Activated T-helper 1 cell treated with anti-CD3 and anti-CD28 coated beads, Interleukin-12 subunit alpha, Interleukin-12 subunit beta, Interleukin-2, Interleukin-4 antibody, amounts not matched to agents 30 ng/mL and 10 ng/mL and 1 ng/mL, durations not matched to agents 14 hours and 24 hours and 36 hours (primary cell): ENCODE measurements at places on chromosomes 5 and 9. TPM values are rescaled to one million over a fixed set of nuclear protein-coding genes. Genes with fewer than 3 reads are reported as not detected.

GRCh38 chr5:16809010-16809394 lies 127.1 kb downstream of the MYO10 start:
- no peak for DNase-seq

DNA sequence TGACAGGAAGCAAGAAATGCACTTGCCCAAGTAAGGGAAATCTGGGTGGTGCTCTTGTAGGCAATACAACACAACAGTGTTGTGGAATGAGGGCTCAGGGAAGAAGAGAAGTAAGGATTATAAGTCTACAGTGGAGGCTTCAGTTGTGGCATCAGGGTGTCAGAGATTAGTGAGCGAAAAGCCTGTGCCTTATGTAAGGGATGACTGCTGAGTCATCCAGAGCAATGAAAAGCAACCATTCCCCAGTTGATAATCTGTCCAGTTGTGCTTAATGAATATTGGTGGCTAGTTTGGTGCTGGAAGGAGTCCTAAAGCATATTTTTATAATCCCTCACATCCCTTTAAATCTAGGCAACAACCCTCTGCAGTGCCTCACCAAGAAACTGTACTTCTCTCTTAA lies 42.0 kb downstream of the FBXO38 start:
- no peak for DNase-seq

- DNase-seq, result no peak
Measured at GRCh38 chr5:31995006-31995405, 179.1 kb downstream of the GOLPH3 start.

DNA sequence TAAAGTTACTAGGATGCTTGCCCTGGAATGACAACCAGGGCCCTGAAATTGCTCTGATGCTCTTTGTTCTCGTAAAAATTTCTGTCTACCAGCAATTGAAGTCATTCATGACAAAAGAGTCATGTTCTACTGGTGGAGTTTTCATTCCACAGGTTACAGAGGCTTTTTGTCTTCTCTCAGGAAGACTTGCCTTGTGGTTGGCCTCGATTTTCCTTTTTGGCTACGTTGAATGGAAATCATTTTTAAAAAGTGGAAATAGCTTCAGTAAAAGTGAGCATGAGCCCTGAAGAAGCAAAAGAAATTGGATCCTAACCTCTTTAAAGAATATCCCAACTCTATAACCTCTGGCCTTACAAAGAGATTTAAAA lies 255.2 kb downstream of the AOPEP start:
- DNase-seq, result no peak

DNA sequence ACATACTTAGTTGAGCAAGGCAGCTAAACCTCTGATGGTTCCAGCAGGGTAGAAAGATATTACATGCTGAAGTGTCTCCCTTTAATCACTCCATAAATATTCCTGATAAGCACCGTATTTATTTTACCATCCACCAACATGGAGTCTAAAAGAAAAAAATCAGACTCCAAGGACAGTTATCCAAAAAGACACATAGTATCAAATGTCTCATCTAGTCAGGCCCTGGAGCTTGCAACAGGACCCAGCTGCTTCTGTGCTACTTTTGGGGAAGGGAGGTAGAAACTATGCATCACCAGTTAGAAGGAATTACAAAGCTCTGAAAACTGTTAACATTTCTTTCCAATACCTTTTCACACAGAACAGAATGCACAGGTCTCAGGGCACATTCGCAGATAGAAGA lies 88.1 kb downstream of the S1PR3 start:
- DNase-seq, result no peak

- no peak for DNase-seq
Measured at GRCh38 chr5:136061630-136062365, 33.0 kb downstream of the TGFBI start.

DNA sequence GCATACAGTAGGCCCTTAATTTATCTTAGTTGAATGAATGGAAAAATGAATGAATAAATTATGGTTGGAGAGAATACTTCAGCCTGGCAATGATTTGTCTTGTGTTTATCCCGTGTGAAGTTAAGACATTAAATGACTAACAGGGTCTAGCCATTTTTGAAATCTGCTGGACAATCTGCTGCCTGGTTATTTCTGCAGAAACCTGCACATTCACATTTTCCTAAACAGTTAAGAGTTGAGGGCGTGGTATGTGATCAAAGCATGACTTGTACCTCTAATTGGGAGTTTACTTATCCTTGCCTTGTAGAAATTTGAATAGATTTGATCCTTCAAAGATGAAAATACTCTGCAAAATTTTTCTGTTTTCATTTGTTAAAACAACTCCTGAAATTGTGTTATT lies 34.6 kb upstream of the NDFIP1 start:
- no peak for DNase-seq

DNA sequence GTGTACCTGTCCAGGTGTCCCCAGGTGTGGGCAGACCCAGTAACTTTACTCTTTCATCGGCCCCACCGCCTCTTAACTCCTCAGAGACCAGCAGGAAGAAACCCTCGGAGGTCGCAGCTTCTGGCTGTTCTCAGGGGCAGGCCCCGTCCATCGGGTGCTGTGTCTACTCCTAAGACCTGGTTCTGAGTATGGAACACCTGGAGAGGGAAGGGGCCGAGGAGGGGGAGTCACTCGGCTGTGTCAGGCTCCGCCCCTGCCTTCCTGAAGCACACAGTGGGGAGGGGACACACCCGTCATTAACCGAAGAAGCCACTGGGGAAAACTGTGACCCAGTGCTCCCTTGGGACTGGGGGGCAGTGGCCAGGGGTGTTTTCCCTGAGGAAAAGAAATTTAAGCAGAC lies 22.3 kb downstream of the NTNG2 start:
- DNase-seq, result no peak

DNA sequence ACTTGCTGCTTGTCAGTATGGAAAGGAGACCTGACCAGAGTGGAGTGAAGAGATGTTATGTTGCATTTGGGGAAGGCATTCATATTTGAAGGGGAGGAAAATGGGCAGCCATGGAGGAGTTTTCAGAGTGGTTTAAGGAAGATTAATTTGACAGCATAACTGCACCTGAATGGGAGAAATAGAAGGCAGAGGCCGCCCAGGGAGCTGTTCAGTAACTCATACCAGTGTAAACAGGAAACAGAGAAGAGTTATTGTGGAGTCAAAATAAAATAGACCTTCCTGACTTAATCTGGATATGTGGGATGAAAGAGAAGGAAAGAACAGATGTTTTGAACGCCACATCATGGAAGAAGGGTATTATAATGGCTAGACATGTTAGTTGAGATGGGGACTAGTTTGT lies 13.4 kb downstream of the SLC44A1 start:
- DNase-seq, result no peak

DNA sequence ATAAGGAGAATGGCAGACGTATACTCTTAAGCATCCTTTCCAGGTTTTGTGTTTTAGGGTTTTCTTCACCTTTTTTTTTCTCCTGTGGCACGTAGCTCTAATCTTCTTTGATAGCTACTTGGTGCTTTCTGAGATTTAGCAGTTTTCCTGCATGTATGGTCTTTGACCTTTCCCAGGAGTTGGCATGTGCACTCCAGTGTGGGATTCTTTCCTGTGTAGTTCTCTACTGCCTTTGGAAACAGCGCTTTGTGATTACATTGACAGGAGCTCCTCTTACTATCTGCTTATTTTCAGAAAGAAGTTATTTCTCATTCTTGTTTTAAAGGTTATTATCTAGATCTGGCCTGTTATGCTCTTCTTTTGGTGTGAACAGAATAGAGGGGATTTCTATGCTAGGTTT lies 65.5 kb downstream of the UNC13B start:
- DNase-seq, result no peak

DNA sequence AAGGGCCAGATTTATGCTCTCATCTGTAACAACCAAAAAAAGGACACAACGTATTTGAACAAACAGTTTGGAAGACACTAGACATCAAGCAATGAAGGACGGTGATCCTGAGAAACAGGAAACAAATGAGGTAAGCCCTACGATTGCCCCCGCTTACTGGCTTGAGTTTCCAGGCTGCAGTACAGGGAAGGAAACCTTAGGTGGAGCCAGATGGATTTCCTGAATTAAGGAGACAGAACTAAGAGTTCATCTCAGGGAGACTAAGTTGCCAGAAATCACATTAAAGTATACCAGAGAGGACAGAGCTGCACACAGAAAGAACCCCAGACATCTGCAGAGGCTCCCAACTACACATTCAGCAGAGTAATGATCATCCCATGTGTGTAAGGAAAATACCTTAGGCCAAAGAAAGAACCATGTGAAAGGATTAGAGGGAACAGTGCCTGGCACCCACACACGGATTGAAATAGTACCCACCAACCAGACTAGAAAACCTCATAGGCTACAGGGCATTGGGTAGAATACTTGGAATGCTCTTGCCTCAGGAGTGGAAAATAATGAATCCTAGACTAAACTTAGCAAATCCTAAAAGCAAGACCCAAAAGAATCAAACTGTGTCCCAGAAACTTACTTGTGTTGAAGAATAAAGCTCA lies 99.3 kb upstream of the NIPBL start:
- no peak for DNase-seq

DNA sequence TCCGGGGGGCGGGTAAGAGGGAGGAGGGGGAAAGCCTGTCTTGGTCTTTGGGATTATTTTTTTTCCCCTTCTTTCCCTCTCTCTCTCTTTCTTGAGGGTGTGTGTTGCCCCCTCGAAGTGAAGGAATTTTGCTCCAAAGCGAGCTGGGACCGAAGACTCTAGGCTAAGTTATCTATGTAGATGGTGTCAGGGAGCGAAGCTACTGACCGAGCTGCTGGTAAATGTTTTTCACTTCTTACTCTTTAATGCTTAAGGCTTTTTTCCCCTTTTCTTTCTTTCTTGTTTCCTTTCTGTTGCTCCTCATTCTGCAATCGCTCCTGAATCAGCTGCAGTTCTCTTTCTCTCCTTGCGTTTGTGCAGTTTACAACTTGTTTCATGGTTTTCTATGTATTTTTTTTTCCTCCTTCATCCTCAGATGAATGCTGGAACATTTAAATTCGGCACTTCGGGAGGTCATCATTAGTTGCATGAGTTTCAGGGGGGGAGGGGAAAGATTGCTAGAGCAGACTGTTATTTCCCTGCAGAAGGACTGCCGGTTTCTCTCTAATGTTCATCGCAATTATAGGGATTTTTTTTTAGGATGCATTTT lies 1312.0 kb upstream of the WWC1 start:
- DNase-seq, result no peak

DNA sequence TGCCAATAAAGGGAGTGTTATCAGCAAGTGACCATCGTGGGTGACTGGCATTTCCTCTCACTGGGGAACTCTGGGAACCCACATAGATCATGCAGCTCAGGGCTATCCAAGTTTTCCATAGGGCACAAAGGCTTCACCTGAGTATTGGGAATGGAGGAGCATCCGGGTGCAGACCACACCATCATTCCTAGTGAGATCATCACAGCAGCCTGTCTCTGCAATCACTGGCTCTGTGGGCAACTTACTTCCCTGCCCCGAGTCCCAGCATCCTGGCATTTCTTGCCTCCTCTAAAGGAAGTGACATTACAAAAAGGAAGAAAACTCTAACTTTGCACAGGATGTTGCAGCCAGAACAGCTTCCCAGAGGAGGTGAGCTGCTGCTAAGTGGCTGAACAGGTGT lies 80.6 kb upstream of the SHB start:
- DNase-seq, result no peak

DNA sequence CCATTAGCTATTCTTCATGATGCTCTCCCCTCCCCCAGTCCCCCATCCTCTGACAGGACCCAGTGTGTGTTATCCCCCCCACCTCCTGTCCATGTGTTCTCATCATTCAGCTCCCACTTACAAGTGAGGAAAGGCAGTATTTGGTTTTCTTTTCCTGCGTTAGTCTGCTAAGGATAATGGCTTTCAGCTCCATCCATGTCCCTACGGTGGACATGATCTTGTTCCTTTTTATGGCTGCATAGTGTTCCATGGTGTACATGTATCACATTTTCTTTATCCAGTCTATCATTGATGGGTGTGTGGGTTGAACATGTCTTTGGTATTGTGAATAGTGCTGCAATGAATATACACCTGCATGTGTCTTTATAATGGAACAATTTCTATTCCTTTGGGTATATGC lies 101.3 kb upstream of the ICE1 start:
- DNase-seq, result no peak

DNA sequence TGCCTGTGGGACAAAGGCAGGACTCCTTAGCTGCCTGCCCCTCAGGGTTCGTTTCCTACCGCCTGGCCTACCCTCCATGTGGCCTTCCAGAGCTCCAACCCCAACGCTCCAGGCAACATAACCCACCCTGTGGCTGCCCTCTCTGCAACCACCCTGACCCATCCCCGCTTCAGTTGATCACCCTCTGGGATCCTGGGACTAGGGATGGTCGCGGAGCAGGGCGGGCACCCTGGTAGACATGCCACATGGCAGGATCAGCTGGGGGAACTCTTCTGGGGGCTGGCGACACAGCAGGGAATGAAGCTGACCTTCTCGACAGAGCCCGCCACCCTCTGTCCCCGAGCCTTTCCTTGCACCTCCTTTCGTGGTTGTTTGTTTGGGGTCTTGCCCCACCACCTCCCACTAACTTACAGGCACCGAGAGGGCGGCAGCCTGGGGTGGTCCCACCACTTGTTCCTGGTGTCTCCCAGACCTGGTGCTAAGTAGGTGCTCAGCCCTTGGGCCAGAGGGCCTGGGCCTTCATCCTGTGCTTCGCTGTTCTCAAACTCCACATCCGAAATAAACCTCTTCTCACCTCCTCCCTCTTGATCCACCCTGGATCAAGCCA lies 243.1 kb downstream of the PBX3 start:
- DNase-seq, result no peak

The SPINK5 gene
- not detected in 2 replicates for total RNA-seq

The SPATA31D4 gene
- total RNA-seq, result not detected in 2 replicates

The OBP2B gene
- not detected in 2 replicates for total RNA-seq

The AK8 gene
- not detected in 2 replicates for total RNA-seq

The RGS7BP gene
- total RNA-seq, result not detected in 2 replicates

The SLC12A2 gene
- total RNA-seq, result 23.9 and 24.8 TPM in 2 replicates

The SEMA6A gene
- 0.23 and 0.39 TPM in 2 replicates for total RNA-seq
